T-helper 9 cell (primary cell): ENCODE measurements at places on chromosomes 13 and 19.

DNA sequence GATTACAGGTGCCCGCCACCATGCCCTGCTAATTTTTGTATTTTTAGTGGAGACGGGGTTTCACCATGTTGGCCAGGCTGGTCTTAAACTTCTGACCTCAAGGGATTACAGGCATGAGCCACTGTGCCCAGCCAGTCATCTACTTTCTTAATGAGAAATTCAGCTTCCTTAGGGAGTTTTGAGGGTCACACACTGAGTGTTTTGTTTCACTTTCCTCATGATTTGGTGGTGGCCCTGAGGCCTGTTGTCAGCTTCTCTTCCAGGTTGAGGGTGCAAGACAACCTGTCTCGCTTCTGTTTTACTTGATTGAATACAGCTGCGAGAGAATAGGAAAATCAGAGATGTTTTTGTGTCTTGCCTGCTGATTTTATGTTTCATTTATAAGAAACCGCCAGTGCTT is 9.9 kb downstream of the FRY start:
- DNase-seq: no peak

GRCh38 chr13:47294691-47295090 is 397.8 kb upstream of the HTR2A start:
- DNase-seq: no peak

DNA sequence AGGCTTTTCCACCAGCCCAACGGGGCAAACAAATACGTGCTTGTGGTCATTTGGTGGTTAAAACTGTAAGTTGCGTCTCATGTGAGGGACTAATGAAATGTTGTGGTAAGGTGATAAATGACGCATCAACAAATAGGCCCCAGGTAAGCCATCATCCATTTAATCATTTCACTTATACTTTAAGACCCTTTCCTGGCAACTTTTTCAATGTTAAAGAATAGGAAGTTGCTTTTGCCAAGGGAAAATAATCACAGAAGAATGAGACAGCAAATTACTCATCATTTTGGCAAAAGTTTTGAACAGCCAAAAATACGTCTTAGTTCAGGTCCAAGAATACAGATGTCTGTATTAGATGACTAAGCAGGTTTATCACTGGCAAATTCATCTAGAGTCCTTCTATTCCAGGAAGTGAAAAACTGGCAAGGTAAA is 660.4 kb downstream of the SLITRK1 start:
- DNase-seq: no peak

DNA sequence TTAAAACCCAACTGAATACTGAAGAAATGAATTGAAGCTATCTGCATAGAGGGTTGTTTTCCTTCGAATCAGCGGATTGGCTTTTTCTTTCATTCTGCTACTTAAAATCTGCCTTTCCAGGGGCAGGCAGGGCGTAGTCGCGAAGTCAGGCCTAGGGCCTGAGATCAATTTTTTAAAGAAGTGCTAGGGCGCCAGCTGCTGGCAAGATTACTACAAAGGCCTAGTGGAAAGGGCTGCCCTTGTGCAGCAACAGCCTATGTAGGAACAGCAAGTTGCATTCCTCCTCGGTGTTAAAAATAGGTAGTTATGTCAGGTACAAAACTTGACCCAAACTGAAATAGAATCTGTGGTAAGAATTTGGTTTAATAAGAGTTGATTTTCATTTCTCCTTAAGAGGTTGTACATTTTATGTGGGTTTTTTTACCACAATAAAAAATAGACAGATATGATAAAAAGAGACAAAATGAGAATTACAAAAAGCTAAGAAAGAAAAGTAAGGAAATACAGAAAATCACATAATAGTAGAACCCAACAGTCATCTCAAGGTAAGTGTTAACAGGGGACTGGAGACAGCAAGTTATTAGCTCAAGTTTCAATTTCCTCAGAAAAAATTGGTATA is 9.5 kb upstream of the URAD start:
- DNase-seq: no peak

GRCh38 chr13:97798171-97798821 is 155.2 kb upstream of the IPO5 start:
- no peak for DNase-seq

- DNase-seq: no peak
Observed at GRCh38 chr19:18712981-18713380, 29.5 kb downstream of the CRTC1 start.

- DNase-seq: no peak
Observed at GRCh38 chr13:90105276-90105675, 1242.2 kb upstream of the MIR17HG start.

GRCh38 chr13:33256148-33256840 is 29.3 kb downstream of the STARD13 start:
- no peak for DNase-seq

DNA sequence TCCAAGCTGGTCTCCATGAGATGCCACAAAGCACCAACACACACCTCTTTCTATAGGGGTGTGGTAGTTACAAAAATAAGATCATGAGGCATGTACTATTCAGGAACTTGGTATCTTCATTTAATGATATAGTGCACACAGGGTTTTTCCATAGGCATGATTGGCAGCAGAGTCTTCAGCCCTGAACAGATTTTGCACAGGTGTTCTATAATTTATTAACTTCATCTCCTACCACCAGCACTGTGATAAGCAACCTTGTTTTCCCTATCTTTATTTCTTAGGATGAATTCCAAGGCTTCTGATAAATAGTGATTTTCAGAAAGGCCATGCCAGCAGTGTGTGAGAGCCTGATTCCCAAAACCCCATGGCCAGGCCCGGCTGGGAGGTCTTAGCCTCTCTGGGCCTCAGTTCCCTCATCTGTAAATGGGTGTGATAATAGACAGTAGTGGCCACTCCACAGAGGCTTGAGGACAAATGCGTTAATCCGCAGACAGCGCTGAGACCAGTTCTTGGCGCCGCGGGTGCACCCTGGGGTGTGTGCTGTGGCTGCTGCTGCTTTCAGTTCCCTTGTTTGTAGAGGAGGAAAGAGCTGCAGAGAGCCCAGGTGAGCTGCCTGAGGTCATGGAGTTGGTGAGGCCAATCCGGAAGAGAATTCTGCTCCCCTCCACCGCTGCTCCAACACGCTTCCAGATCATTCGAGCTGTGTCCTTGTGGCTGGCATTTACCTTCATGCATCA is 33.1 kb downstream of the DHRS12 start:
- DNase-seq: no peak

GRCh38 chr19:14439014-14439413 is 5.9 kb downstream of the PKN1 start:
- DNase-seq: no peak

DNA sequence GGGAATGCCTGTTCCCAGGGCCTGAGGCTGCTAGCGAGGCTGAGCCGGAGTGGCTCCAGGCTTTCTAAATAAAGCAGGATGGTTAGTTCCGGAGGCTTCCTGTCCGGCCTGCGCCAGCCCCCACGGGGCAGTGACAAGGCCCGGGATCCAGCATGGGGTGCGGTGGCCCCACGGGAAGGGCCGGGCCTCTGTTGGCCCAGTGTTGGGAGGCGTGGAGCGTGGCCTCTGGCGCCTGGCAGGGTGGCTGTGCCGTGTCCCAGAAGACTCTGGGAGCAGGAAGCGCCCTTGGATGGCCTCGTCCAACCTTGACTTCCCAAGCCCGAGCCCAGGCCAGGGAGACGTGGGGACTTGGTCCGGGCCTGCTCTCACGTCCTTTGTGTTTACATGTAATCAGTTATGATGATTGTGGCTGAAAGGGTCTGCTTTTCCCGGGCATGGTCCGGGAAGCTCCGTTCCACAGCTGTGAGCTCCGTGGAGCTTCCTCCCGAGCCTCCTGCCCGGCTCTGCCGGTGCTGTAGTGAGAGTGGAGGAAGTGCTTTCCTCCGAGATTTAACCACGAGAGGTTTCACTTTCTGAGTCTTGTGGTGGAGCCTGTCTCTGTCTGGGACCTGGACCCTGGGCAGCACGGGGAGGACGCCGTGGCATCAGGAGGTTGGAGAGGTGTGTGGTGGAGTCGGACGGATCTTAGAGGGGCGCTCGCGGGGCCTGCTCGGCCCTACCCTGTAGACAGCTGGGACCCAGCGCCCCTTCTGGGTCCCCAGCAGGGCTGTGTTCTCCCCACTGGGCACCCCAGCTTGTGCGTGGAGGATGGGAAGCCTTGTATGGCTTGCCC is 4.6 kb downstream of the GNA11 start:
- no peak for DNase-seq

DNA sequence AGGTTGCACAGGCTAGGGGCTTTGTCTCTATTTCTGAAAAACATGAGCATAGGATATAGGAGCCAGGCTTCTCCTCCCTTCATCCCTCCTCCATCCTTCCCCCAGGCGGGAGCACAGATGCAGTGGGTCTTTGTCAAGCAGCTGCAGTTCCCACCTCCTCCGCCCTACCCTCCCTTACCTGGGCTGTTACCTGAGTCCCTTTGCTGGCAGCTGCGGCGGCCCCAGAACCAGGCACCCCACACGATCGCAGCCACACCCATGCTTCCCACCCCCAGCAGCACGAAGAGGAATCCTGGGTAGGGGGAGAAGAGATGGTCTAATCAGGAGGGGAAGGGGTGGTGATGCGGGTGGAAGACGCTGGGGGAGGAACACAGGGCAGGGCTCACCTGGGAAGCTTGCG is 7.8 kb downstream of the TMIGD2 start:
- no peak for DNase-seq

GRCh38 chr13:113013303-113013702 is 44.3 kb downstream of the MCF2L start:
- no peak for DNase-seq

GRCh38 chr13:50800091-50800739 is 43.3 kb downstream of the DLEU7 start:
- DNase-seq: no peak

- DNase-seq: no peak
Observed at GRCh38 chr13:77065461-77066147, 38.6 kb upstream of the FBXL3 start.

- no peak for DNase-seq
Observed at GRCh38 chr13:33510350-33510970, 224.9 kb upstream of the STARD13 start.

- DNase-seq: no peak
Observed at GRCh38 chr13:88115976-88116375, 444.8 kb downstream of the SLITRK5 start.

- no peak for DNase-seq
Observed at GRCh38 chr13:90717451-90717936, 630.0 kb upstream of the MIR17HG start.

- no peak for DNase-seq
Observed at GRCh38 chr13:110511509-110512181, 49.9 kb downstream of the RAB20 start.

GRCh38 chr19:23762884-23763711 is 4.4 kb upstream of the ZNF681 start:
- peak; percentile 83 for DNase-seq

DNA sequence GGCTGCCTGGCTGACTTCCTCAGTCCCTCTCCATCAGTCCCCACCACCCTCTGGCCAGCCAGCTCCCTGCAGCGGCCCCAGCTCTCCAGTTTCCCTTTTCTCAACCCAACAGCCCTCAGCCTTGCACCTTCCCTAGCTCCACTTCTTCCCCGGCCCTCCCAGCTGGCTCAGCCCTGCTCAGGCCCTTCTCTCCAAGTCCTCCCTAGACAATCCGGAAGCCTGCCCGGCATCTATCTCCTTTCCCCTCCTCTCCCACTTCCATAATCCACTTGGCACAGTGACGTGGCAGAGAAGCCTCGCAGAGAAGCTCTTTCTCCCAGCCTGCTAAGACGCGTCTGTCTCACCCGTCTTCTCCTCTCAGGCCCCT is 1.1 kb downstream of the UBXN6 start:
- DNase-seq: no peak

- DNase-seq: no peak
Observed at GRCh38 chr13:31056644-31057271, 104.9 kb downstream of the HSPH1 start.
